ENCODE measurements at places on chromosomes 6 and 20.

DNA sequence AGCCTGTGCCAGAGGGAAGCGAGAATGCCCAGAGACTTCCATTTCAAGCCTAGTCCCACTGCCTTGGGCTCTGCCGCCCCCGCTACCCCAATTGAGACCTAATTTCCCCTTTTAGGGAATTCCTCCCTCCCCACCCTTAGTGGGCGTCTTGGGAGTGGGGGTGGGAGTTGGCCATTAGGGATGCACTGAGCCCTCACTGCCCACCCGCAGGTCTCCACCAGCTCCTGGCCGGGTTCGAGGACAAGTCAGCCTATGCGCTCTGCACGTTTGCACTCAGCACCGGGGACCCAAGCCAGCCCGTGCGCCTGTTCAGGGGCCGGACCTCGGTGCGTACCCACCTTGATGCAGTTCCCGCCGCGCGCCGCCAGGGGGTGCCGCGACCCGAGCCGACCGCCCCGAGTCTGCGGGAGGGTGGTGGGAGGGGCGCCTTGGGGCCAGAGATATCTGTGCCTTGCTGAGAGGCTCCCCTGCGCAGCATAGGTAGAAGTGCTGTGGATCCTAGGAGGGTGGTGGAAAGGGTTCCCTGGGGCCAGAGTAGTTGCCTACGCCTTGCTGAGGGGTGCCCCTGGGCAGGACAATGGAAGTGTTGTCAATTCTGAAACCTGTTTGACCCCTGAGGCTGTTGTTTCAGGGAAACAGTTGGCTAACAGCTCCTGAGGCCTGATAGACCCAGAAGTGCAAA lies 9.2 kb downstream of the ITPA start:
- no peak for DNase-seq

- no peak for DNase-seq
Measured at GRCh38 chr20:61561111-61561830, 309.2 kb downstream of the CDH4 start.

- DNase-seq, result no peak
Measured at GRCh38 chr6:137882225-137882961, 15.3 kb downstream of the TNFAIP3 start.

GRCh38 chr6:125888989-125889656 lies 67.4 kb upstream of the HINT3 start:
- no peak for DNase-seq

DNA sequence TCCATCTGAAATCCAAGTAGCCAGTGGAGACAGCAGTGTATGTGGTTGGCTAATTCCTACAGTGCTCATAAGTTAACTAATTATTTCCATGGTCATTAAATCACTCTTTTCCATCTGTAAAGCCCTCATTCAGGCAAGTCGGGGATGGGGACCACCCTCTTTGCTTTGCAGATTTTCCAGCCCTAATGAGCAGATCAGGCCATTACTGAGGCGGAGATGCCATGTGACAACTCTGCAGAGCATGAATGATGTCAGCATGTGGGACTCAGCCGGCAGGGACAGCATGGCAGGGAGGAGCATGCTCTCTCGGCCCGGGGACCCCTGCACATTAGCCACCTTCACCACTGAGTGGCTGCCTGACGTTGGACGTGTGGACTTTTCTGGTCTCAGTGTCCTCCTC lies 623.3 kb upstream of the CDH4 start:
- no peak for DNase-seq

- no peak for DNase-seq
Measured at GRCh38 chr20:54535033-54535432, 59.6 kb downstream of the DOK5 start.

GRCh38 chr20:12256806-12257205 lies 339.1 kb downstream of the BTBD3 start:
- no peak for DNase-seq

- DNase-seq, result no peak
Measured at GRCh38 chr6:6701864-6702263, 113.3 kb downstream of the LY86 start.

GRCh38 chr6:163207431-163208383 lies 206.8 kb upstream of the QKI start:
- DNase-seq, result no peak

- DNase-seq, result no peak
Measured at GRCh38 chr20:49313283-49313682, 35.4 kb upstream of the ZNFX1 start.

GRCh38 chr6:105678516-105678915 lies 275.6 kb upstream of the PREP start:
- DNase-seq, result no peak

DNA sequence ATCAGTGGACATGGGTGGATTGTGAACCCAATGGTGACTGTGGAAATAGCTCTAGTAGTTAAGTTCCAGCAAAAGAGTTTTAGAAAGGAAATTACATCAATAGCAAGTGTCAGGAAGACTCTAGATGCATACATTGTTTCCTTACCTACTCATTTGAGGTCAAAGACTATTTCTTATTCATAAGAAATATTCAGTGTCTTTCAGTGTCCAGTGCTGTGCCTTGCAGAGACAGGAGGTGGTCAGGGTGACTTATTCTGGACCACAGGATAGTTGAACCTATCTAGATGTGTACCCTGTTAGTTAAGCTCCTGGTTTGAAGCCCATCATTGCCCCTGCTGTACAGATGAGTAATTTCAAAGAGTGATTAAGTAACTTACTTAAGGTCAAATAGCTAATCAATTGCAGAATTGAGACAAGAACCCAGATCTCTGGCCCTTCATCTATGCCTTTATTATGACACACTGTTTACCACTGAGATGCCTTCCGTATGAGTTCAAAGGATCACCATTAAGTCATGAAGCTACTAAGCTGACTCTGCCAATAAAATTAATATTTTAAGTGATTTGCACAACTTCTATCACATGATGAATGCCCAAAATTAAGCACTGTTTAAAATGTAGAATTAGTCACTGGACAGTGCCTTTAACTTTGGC lies 136.1 kb downstream of the PDSS2 start:
- peak; percentile 11 for DNase-seq

- DNase-seq, result no peak
Measured at GRCh38 chr6:124423621-124424020, 538.6 kb upstream of the RNF217 start.

DNA sequence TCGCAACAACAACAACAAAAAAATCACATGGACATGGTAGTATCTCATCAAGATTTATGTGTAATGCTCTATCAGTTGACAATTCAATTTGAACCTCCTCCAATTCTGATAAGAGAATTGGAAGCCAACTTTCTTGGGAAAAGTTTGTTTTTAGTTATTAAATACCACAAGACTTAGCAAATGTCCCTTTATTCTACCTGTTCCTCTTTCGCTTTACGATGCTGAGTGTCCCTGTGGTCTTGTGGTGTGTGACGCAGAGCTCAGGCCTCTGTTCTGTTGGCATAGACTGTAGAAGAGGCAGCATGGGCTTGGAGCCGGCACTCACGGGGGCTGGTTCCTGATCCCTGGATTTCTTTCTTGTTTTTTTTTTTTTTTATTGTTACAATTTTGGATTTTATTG lies 76.7 kb downstream of the PSMB1 start:
- DNase-seq, result no peak

DNA sequence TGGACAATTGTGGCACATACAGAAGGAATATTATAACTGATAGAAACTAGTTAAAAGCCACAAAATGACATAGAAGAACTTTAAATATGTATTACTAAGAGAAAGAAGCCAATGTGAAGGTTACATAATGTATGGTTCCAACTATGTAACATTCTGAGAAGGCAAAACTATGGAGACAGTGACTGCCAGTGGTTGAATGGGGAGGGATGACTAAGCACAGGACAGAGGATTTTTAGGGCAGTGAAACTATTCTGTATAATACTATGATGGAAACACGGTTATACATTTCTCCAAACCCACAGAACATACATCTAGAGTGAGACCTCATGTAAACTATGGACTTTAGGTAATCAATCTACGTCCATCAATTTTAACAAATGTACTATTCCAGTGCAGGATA lies 22.4 kb downstream of the SYNCRIP start:
- no peak for DNase-seq

DNA sequence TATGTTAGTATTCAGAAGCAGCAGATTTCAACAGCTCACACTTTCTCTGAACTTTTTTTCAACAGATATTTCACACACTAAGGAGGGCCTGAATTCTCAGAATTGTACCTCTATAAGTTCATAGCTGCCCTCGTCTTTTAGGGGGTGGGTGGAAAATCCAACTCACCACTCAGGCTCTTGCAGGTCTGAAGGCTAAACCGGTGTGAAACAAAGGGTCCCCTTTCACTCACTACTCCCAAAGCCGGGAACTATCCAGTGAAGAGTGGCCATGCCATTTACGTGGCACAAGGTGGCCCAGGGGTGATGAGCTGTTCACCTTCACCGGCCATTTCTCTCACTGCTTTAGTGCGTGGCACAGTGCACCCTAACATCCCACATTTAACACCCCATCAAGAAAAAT lies 24.2 kb downstream of the TBC1D7 start:
- no peak for DNase-seq

DNA sequence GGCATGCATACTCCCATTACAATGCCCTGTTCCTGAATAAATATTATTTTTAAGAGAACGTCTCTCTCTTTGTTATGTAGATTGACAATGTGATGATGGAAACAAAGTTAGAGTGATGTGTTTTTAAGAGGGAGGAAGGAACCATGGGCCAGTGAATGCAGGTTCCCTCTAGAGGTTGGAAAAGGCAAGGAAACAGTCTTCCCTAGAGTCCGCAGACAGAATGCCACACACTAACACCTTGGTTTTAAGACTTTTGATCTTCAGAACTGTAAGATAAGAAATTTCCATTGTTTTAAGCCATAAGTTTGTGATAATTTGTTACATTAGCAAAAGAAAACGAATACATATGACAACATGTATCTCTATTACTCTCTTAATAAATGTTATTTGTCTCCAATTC lies 4.7 kb upstream of the CENPW start:
- no peak for DNase-seq

- peak; percentile 43 for DNase-seq
Measured at GRCh38 chr20:10074513-10074912, 39.7 kb downstream of the ANKEF1 start.

DNA sequence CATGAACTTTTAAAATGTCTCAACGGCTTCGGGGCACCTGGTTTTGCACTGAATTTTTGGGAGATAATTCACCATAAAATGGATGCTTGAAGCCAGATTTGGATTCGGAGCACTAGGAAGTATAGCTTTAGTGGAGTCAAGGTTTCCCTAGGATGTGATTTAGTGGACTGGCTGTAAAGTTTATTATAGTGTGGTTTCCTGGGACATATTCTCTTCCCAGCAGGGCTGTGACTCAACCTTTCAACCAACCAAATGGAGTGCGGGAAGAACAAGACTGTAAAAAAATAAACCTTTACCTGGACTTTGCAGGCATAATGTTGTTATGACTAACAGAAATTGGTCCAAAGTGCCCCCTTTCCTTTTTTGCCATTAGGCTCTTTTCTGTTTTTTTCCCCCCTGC lies 327.4 kb upstream of the MAN1A1 start:
- no peak for DNase-seq

DNA sequence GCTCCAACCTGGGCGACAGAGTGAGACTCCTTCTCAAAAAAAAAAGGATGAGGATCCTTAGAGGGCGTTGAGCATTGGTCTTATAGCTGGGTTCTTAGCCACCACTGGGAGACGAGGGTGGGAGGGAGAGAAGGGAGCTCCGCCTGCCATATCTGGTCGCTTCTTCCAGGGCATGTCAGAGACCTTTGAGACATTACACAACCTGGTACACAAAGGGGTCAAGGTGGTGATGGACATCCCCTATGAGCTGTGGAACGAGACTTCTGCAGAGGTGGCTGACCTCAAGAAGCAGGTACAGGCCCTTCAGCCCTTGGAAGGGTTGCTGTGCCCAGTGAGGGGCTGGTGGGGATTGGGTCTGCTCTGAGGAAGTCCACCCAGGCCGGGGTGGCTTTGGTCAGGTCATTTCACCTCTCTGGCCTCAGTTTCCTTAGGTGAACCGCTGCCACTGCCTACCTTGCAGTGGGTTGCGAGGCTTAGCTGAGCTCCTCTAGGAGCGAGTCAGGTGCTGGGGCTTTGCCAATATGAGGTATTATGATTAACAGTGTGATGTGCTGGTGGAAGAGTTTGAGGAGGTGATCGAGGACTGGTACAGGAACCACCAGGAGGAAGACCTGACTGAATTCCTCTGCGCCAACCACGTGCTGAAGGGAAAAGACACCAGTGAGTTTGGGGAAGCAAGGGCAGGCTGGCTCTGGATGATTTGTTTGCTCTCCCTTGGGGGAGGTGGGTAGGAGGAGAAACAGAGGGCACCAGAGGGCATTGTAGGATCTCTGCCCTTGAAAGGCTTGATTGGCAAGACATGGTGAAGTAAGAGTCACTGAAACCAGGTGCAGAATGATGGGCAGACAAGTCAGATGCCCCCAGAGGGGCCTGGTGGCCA lies 8.5 kb downstream of the CNPY3 start:
- no peak for DNase-seq

DNA sequence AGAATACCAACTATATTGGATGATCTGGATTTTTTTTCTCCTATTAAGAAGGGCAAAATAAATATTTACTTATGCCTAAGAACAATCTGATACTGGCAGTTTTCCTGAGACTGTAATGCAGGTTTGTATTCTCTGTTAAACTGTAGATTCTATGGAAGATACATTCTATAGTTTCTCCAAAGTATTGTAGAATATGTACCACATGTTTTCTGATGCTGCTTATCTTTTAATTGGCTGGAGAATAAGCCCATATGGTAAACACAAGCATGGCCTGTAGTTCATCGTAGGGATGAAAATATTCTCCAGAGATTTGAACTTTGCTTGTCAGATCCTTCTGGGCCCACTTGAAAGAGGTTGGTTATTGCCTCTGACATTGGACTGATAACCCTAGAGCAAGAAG lies 99.1 kb downstream of the CENPW start:
- DNase-seq, result no peak

GRCh38 chr20:38590676-38591473 lies 9.9 kb downstream of the ADIG start:
- DNase-seq, result no peak

GRCh38 chr6:36751091-36751490 lies 53.5 kb downstream of the RAB44 start:
- no peak for DNase-seq

GRCh38 chr6:38175786-38176185 lies 356.3 kb downstream of the ZFAND3 start:
- DNase-seq, result no peak

GRCh38 chr6:110063594-110064263 lies 85.6 kb downstream of the GPR6 start:
- no peak for DNase-seq

GRCh38 chr6:91681296-91681695 lies 1094.4 kb upstream of the MAP3K7 start:
- no peak for DNase-seq

GRCh38 chr6:42974919-42975505 lies 4.0 kb downstream of the PEX6 start:
- DNase-seq, result no peak

GRCh38 chr6:83190626-83191025 lies 2.4 kb downstream of the PGM3 start:
- no peak for DNase-seq

GRCh38 chr6:122621638-122622037 lies 11.4 kb downstream of the PKIB start:
- no peak for DNase-seq

Data from HFF-Myc (cell line).